ENCODE measurements at places on chromosomes 3 and 15.
A peak's percentile ranks its signal among the peaks of the same experiment; 100 is the strongest.

DNA sequence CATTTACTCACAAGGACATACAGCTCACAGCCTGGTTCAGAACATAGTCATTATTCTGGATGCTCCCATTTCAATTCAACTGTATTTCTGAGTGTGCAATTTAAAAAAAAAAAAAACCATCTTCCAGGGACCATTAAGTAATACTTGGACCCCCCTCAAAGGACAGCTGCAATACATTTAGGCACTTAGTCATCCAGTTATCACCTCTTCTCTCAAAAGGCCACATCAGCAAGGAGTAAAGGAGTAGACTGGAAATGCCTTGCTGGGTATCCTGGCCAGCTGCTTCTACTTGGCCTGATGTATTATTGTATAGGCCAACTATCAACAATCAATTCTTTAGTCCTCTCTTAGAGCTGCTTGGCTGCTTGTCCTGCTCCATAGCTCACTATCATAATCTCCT, 211.4 kb upstream of the SETMAR start:
- DNase-seq: no peak

GRCh38 chr3:65814845-65815578, 223.7 kb downstream of the MAGI1 start:
- DNase-seq: no peak

GRCh38 chr15:80214910-80215309, 37.1 kb downstream of the CTXND1 start:
- DNase-seq: no peak

GRCh38 chr3:135103917-135104316, 308.9 kb downstream of the EPHB1 start:
- no peak for DNase-seq

DNA sequence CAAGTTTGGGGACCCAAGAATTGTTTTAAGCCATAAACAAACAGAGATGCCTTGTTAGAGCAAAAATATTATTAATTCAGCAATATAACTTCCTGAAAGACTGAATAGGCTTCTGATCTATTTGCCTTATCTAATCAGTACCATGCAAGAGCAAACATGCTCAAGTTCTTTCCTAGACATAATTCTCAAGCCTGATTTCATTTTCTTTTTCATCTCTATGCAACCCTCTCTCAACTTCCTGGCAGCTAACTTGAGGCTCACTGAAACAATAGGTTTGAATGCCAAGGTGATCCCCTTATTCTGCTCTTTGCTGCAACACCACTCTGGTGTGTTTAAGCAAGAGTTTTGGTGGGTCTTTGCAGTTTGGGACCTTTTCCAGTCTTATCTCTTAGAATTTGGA, 230.9 kb upstream of the CD96 start:
- DNase-seq: no peak

GRCh38 chr3:190443257-190443656, 6.4 kb downstream of the TMEM207 start:
- peak; percentile 33 for DNase-seq

DNA sequence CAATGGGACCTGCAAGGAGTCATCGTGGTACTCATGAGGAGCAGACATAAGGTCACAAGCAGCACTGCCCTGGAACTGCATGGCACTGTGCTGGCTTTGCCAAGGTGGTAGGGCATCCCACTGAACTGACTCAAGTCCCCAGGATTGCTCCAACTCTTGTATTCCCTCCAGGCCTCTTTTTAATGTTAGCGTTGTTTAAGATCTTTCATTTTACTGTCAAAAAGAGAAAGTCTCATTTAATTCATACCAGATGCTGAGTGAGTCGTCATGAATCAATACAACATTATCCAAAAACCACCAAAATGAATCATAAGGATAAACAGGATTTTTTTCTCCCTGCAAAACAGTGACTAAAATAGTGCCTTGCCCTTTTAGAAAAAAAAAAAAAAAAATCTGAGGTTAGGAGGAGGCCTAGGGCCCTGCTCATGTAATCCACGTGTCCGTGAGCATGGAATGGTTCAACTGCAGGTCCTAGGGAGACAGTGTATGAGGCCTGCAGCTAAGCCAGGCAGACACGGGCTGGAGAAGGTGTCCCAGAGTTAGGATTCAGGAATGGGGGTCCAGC, 36.7 kb upstream of the BLM start:
- DNase-seq: peak; percentile 56

DNA sequence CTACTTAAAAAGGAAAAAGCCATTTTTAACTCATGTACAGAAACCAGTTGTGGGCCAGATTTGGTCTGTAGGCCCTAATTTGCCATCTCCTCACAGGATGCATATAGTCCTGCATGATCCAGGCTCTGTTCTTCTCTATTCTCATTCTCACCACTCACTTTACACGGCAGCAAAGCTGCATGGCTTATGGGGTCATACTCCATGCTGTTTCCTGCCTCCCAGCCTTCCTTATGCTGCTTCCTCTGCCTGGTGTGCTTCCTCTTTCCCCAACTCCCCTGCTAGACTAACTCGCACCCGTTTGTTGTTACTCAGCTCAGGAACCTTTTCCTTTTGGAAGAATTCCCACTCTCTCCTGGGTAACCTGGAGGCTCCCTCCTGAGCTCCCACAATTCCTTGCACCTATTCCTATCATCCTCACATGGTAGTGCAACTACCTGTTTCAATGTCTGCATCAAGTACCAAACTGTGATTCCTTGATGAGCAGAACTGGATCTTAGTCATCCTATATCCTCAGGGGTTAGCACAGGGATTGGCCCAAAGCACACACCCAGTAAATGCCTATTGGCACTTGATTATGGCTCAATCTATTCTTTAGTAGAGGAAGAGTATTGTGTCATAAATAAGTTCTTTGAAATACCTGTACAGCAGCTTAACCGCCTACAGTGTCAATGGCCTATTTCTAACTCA, 172.1 kb upstream of the MITF start:
- DNase-seq: no peak

GRCh38 chr3:124759666-124760401, 29.6 kb downstream of the UMPS start:
- DNase-seq: no peak

DNA sequence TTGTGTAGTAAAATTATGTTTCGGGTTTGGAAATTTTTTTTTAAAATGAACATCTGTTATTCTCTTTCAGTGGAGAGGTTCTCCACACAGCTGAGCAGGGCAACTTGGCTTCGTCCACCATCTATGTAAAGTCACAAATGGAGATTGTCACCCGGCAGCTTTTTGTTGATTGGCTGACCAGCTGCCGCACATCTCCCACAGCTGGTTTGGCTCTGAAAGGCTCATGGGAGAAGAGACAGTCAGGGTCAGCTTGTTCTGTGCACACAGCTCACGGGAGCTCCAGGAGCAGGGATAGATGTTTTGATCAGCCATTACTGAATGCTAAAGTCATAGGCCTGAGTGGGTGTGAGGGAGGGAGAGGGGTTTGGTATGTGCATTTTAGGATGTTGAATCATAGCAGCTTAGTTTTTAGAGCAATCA, 12.9 kb upstream of the CCDC80 start:
- no peak for DNase-seq

DNA sequence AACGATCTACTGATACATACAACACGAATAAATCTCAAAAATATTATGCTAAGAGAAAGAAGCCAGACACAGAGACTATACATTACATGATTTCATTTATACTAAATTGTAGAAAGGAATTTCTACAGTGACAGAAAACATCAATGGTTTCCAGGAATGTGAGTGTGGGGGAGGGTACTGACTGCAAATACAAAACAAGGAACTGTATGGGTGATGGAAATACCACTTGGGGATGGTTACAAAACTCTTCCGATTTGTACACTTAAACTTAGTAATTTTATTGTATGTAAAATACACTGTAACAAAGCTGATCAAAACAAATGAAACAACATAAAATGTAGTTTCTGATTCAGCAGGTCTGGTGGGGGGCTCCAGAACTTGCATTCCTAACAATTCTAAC, 45.8 kb upstream of the IP6K2 start:
- no peak for DNase-seq

- DNase-seq: peak; percentile 68
Measured at GRCh38 chr15:90086868-90087268, 15.4 kb downstream of the IDH2 start.

DNA sequence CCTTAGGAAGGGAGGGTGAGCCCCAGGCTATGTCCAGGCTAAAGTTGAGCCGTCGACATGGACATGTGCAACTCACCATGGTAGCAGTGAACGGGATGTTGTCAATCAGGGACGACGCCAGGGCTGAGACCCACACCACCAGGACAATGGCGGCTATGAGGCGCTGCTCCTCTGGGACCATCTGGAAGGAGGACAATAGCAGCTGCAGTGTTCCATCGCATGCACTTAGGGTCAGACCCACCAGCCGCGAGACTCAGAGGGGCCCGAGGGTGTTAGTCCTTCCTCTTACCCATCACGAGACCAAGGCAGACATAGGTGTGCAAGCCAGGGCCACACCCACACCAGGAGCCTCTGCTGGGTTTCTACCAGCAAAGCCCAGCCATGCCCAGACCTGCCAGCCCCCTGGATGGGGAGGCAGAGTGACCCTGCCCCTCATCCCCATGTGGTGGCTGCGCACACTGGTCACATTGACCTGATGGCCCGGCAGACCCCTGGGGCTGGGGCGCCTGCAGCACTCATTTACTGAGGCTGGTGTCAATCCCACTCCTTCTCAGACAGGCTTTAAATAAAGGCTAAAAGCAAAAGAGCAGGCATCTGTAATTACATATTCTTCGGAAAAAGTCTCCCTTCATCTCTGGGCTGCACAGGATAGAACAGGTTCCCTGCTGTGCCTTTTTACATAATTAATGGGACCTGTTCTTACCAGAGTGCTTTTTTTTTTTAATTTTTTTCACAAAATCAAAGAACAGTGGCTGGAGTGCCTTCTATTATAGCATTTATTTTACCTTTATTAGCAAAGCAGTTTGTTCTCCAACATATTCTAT, 227.8 kb downstream of the OCA2 start:
- no peak for DNase-seq

DNA sequence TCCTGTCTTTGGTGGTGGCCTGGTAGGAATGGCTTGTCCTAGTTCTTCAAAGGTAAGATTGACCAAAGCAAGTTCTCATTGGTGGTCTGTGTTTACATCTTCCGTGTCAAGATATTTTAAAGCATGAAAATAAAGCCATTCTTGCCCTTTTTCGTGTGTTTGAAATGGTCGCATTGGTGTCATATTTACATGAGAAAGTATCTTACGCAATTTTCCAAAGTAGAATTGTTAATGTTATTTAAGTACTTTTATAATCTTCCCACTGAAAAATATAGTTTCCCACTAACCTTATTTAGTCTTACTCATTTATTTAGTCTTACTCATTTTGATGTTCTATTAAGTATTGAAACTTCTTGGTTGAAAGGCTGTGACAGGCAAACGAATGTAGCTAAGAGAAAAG, 31.0 kb downstream of the NMD3 start:
- DNase-seq: no peak

DNA sequence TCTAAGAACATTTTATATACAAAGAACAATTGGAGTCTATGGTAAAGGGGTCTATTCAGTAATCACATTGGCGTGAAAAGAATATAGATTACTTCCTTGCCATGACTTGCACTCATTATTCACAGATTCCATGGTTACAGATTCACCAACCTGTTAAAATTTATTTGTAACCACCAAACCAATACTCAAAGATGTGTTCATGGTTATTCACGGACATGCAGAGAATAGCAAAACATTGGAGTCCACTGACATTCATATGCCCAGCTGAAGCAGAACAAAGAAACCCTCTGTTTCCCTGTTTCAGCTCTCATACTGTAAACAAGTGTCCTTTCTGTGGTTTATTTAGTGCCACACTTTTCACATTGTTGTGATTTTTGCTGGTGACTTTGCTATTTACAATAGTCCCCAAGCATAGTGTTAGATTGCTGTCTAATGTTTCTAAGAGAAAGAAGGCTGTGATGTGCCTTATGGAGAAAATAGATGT, 185.8 kb upstream of the TTC14 start:
- no peak for DNase-seq

DNA sequence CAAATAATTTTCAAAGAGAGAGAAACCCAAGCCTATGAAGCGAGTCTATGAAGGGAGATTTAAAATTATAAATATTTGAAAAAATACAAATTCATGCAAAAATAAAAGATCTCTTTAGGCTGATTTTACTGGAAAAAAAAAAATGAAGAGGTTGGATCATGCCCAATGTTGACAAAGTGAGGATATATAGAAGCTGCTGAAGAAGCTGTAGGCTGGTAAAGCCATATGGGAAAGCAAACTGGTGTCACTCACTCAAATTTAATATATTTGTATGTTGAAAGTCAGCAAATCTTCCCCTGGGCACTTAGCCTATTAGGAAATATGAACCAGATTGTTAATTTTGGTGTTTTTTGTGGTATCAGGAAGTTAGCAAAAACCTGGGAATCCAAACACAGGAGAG, 61.8 kb upstream of the BCHE start:
- DNase-seq: no peak

DNA sequence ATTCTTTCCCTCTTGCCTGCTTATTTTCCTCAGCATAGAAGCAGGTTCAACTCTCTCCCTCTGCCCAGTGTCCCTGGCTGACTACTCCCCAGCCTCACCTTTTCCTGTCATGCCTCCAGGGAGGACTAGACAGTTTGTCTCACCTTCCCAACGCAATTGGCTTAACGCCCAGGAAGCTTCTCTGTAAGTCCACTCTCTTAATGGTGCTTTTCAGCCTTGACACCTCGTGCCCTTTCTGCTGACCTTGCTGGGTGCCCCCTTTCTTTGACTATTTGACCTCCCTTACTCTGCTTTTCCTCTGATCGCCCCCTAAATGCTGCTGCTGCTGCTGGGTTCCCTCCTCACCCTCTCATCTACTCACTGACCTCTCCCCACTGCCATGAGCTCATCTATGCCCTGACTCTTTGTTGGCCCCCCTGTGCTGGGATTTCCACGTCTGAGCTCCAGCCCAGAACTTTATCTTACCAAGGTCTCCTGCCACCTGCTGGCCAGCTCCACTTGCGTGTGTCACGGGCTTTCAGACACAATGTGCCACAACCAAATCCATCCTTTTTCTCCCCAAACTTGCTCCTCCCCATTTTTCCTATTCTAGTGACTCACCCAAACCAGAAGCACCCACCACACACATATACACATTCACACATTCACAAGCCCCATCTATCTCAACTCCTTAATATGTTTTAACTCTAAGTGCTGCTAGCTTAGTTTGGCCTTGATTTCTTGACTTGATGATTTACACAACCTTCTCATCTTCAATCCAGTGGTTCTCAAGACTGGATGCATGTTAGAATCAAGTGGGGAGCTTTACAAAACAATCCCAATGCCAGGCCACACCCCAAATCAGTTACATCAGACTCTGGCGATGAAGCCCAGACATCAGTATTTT, 16.6 kb downstream of the EPB42 start:
- DNase-seq: peak; percentile 80

DNA sequence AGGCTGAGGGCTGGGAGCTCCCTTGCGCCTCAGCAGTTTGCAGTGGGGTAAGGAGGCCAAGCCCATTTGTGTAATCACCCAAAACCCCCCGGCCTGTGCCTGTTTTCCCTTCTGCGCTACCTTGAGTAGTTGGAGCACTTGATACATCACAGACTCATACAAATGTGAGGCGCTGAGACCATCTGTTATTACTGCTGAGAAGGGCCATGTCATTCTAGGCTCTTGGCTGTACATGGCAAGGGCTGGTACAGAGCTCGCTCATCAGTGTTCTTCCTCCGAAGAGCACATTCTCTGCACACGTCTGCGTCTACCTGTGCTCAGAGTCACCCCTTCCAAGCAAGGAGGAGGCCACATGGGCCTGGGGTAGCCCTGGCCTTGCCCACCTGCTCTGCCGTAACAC, 9.3 kb downstream of the PLA2G4B start:
- no peak for DNase-seq

- DNase-seq: no peak
Measured at GRCh38 chr3:121836481-121836880, 1.5 kb downstream of the EAF2 start.
